ENCODE measurements at places on chromosomes 1 and 21.

- no peak for DNase-seq
Measured at GRCh38 chr1:200240656-200241055, 169.2 kb downstream of the ZNF281 start.

- peak; percentile 42 for DNase-seq
Measured at GRCh38 chr1:101520302-101520701, 283.5 kb downstream of the S1PR1 start.

GRCh38 chr1:217552339-217552951 lies 78.4 kb downstream of the GPATCH2 start:
- no peak for DNase-seq

DNA sequence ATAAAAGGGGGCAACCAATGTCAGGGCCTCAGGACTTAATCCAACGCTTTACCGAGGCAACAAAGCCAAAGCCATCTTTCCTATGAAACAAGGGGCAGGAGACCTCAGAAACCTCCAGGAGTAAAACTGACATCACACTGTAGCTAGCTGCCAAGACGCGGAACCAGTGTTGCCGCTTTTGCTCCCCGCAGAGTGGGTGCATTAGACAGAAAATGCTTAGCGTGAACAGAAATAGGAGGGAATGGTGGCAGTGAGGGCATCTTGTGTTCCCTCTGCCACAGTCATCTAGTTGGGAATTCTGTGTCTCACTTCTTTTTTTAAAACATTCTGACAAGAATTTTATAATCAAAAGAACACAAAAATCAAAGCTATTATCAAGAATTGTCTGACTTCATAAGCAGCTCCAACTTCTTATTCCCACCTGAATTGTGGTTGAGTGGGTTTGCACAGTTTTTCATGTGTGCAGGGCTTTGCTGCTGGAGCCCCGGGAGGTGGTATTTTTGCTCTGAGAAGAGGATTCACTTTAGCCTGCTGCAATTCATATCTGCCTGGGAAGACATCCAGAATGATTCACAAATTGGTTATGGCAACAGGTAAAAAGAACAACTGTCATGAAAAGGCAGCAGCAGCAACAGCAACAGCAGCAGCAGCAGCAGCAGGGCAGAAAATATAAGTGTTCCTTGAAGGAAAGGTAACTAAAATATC lies 82.2 kb upstream of the DIRAS3 start:
- no peak for DNase-seq

DNA sequence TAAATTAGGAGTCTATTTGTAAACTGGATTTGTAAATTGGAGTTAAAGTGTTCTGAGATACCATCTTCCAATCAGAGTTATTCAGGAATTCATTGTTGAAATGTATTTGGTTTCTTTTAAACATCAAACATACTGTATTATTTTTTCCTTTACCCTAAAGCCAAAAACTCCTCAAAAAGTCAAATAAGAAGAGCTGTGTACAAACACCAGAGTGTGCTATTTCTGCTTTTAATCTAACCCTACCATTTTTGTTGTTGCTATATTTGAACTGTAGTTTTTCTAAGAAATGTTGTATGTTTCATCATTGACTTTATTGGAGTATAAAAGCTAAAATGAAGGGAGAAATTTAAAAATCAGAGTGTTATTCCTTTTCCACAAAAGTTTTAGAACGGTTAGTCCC lies 35.8 kb downstream of the SLC30A7 start:
- DNase-seq = no peak

DNA sequence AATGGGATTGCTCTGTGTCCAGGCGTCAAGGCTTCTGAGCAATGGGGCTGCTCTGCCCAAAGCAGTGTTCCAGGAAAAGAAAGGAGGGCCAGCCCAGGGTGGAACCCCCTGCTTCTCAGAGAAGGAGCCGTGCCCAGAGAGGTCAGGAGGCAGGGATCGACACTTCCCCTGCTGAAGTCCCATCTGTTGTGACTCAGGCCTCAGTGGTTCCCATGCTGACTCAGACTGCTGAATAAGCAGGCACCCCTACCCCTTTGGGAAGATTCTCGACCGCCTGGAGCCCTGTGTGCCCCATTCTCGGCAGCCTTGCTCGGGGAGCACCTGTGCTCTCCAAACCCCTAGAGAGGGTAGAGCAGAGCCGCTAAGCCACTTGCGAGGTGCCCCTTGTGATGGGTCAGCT lies 23.9 kb downstream of the PKP1 start:
- no peak for DNase-seq

DNA sequence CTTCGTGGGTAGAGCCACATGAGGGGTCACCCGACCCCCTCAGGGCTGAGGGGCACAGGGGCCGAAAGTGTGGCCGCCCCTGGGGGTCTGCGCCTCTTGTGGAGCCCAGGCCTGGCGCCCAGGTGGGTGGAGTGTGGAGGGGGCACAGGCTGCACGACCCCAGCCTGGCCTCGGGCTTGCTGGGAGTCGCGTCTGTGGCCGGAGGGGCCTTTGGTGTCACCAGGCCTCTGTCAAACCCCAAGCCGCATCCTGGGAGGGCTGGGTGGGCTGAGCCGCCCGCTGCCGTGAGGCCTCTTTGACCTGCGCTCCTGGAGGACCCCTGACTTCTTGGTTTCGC lies 60.7 kb downstream of the FAAP20 start:
- DNase-seq = no peak

GRCh38 chr1:50270926-50271325 lies 152.3 kb downstream of the DMRTA2 start:
- DNase-seq = no peak

DNA sequence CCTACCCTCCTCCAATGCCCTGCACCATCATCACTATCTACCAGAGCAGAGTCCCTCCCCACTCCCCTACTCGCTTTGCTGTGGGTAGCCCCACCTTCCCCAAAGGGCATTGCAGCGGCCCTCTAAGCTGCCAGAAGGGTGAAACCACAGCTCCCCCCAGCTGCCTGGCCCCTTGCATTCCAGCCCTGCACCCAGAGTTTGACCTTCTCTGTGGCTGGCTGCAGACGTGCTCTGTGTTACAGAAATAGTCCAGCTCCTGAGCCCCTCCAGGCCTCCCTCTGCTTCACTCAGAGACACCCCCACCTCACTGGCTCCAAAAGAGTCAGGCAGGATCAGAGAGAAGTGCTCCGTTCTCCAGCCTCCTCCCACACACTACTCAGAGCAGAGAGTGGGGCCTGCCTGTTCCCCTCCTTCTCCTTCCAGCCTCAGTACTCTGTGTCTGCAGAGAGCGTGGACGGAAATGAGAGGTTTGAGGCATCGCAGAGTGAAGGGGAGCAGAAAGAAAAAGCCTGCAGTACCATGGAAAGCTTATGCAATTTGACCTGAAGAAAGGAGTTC lies 63.2 kb downstream of the PLEKHA6 start:
- DNase-seq = peak; percentile 43

All from SW480 (cell line).